ENCODE measurements at places on chromosomes 7 and 10. TPM values are rescaled to one million over a fixed set of nuclear protein-coding genes. Genes with fewer than 3 reads are reported as not detected.
A peak's percentile ranks its signal among the peaks of the same experiment; 100 is the strongest.

UBN2 gene
- 30.6 TPM for total RNA-seq

SEC61G gene
- total RNA-seq: 109 TPM

- DNase-seq: no peak
- no peaks in the 10 kb centered on the region for H3K36me3 ChIP-seq
- no peaks in the 10 kb centered on the region for H3K27me3 ChIP-seq
- no peak overlapping the region for H3K27ac ChIP-seq
Observed at GRCh38 chr7:51613911-51614357, 297.3 kb upstream of the COBL start.

ACADSB gene
- 25.5 TPM for total RNA-seq

GRCh38 chr7:17674166-17674942 is 265.9 kb downstream of the SNX13 start:
- H3K4me1 ChIP-seq: no peaks in the 10 kb centered on the region
- no peaks in the 10 kb centered on the region for H3K36me3 ChIP-seq
- H3K4me3 ChIP-seq: no peak overlapping the region
- H3K27me3 ChIP-seq: no peaks in the 10 kb centered on the region
- H3K27ac ChIP-seq: no peak overlapping the region

NEUROG3 gene
- not detected for total RNA-seq

GRCh38 chr7:155809947-155810769 is 2.1 kb downstream of the SHH start:
- no peak for DNase-seq
- no peaks in the 10 kb centered on the region for H3K36me3 ChIP-seq
- no peak overlapping the region for H3K27ac ChIP-seq
- no peaks in the 10 kb centered on the region for H3K27me3 ChIP-seq

DNA sequence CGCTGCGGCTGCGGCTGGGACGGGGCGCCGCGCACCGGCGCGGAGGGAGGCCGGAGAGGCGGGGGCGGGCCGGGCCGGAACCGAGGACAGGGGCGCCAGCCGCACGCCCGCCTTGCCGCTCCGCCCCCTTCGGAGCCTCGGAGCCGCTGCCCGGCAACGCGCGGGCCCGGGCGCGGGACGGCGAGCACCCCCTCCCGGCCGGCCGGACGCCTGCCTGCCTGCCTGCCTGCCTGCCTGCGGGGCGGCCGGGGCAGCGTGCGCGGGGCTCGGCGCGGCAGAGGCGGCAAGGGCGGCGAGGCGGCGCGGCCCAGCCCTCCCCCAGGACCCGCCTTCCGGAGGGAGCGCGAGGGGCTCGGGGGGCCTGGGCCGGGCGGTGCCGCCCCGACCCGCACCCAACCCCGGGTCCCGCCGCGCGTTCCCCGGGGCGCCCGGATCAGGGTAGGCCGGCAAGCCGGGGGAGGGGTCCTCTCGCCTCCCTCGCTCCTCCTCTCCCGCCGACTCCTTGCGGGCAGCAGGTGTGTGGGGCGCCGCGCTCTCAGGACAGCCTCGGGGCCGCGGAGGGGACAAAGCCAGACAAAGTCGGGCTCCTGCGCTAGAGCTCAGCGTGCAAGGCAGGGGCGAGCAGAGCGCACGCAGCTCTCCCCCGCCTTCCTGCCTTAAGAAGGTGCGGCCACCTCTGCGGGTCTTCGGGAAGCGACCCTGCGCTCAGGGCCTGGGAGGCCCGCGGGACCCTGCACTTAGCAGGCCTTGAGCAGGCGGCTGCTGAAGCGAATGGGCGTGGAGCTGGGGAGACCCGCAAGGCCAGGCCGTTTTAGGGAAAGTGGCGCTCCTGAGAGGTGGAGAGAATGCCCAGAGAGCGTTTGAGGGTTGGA is at the start of gene KIAA1549:
KIAA1549 (minus strand) TSS at position 58 of the 872 bp plus-strand sequence. CDS start 120 bp downstream, outside the sequence.
- no peaks in the 10 kb centered on the region for H3K4me1 ChIP-seq
- peak within 1 kb of the TSS; percentile 91 for H3K4me3 ChIP-seq
- no peaks in the 10 kb centered on the region for H3K27me3 ChIP-seq
- no peaks in the 10 kb centered on the region for H3K36me3 ChIP-seq
- no peak within 1 kb of the TSS for H3K27ac ChIP-seq
- DNase-seq: peak; percentile 65

- H3K4me1 ChIP-seq: no peaks in the 10 kb centered on the region
- no peak for DNase-seq
- H3K36me3 ChIP-seq: peaks cover 4% of the 10 kb centered on the region
- no peaks in the 10 kb centered on the region for H3K27me3 ChIP-seq
Observed at GRCh38 chr10:92506336-92506735, 67.6 kb downstream of the IDE start.

- no peak for DNase-seq
- H3K27me3 ChIP-seq: no peaks in the 10 kb centered on the region
- H3K4me3 ChIP-seq: no peak overlapping the region
- peaks cover 17% of the 10 kb centered on the region for H3K36me3 ChIP-seq
- H3K27ac ChIP-seq: no peak overlapping the region
- H3K4me1 ChIP-seq: no peaks in the 10 kb centered on the region
Observed at GRCh38 chr10:13143766-13144165, 17.6 kb upstream of the MCM10 start.

SEMA3E gene
- 35.0 TPM for total RNA-seq

DNA sequence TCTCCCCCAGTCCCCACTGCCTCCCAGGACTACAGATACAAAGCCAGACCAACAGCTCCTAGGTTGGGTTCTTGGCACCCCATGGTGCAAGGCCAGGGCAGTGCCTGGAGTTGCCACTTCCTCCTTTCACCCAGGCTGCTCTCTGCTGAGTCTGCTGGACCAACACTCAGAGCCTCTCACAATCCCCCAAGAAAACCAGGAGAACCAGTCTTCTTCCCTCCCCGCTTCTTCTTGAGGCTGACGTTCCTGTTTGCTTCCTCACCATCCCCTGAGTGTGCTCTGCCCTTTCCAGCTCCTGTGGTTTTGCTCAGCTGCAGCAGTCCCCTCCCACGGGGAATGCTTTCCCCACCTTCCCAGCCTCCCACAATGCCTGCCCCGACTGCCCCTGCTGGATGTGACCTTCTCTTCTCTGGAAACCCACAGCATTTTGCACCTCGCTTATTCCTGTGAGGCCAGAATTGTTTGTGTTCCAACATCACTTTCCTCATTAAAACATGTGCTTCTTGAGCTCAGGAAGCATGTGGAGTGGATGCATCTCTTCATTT is 89.9 kb downstream of the GOLGA7B start:
- no peaks in the 10 kb centered on the region for H3K36me3 ChIP-seq
- H3K27ac ChIP-seq: no peak overlapping the region
- H3K27me3 ChIP-seq: no peaks in the 10 kb centered on the region
- no peak overlapping the region for H3K4me3 ChIP-seq
- H3K4me1 ChIP-seq: no peaks in the 10 kb centered on the region

DNA sequence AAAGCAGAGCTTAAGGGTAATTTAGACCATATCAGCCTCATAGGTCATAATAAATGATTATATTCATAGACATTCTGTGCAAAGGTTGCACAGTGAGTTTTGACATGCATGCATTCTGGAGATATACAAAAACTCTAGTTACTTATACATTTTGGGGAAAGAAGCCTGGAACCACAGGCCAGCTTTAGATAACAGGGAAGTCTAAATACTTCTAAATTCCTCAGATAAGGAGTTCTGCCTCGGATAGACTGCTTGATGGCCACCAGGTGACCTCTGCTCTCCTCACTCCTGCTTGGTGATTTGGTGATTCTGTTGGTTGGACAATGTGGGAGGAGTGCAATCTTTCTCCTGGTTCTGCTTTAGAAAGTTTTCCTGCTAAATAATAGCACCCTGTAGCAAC is 77.9 kb downstream of the SGMS1 start:
- H3K4me1 ChIP-seq: peaks cover 2% of the 10 kb centered on the region
- H3K4me3 ChIP-seq: no peak overlapping the region
- DNase-seq: no peak
- H3K27ac ChIP-seq: no peak overlapping the region

WAC gene
- 149 TPM for total RNA-seq

H2BK1 gene
- total RNA-seq: not detected

FKBP6 gene
- total RNA-seq: not detected

DNA sequence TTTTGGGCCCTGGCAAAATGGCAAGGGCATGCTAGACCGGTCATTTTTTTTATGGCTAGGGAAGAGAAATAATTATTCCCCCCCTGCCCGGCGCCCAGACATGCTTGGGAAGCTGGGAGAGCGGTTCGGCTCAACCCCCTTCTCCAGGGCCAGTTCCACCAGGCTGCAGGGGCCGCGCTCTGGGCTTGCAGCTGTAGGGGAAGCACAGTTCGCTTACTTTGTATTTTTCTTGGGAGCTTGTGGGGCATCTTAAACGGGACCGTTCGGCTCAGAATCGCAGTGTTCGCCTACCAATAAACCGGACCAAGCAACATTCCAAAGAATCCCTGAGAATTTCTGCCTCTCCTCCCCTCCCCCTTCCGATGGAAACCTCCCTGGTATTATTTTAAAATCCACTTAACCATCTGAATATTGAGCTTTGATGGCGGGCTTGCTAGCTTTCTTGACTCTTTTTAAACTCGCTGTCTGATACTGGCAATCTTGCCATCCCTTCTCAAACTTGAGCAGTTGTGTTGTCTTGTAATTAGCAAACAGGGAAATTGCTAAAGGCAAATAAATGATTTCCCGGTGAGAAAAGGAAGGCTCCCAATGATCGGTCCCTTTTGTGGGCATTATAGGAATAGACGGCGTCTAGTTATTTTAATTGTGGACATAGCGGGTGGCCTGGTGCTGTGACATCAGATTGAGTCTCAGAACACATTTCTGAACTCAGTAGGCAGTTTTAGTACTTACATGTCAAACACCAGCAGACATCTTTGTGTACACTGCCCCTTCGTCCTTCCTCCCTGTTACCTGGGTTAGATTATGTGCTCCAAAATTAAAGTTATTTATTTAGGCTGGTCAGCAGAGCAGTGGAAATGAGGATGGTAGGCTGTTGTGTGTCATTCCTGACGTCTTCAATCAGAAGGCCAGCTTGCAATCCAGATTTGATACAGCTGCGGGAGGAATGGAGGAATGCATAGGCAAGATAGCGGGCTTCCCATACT is 3.4 kb downstream of the TCF7L2 start:
- no peaks in the 10 kb centered on the region for H3K27me3 ChIP-seq
- DNase-seq: peak; percentile 64
- no peaks in the 10 kb centered on the region for H3K36me3 ChIP-seq
- H3K4me1 ChIP-seq: peaks cover 2% of the 10 kb centered on the region
- H3K27ac ChIP-seq: no peak overlapping the region

LIPF gene
- not detected for total RNA-seq

GRCh38 chr7:235576-236395 is 43.4 kb downstream of the FAM20C start:
- peak; percentile 85 for DNase-seq
- H3K36me3 ChIP-seq: no peaks in the 10 kb centered on the region
- H3K27me3 ChIP-seq: no peaks in the 10 kb centered on the region
- peak overlapping the region; percentile 20 for H3K27ac ChIP-seq
- H3K4me3 ChIP-seq: no peak overlapping the region
- H3K4me1 ChIP-seq: no peaks in the 10 kb centered on the region

DNA sequence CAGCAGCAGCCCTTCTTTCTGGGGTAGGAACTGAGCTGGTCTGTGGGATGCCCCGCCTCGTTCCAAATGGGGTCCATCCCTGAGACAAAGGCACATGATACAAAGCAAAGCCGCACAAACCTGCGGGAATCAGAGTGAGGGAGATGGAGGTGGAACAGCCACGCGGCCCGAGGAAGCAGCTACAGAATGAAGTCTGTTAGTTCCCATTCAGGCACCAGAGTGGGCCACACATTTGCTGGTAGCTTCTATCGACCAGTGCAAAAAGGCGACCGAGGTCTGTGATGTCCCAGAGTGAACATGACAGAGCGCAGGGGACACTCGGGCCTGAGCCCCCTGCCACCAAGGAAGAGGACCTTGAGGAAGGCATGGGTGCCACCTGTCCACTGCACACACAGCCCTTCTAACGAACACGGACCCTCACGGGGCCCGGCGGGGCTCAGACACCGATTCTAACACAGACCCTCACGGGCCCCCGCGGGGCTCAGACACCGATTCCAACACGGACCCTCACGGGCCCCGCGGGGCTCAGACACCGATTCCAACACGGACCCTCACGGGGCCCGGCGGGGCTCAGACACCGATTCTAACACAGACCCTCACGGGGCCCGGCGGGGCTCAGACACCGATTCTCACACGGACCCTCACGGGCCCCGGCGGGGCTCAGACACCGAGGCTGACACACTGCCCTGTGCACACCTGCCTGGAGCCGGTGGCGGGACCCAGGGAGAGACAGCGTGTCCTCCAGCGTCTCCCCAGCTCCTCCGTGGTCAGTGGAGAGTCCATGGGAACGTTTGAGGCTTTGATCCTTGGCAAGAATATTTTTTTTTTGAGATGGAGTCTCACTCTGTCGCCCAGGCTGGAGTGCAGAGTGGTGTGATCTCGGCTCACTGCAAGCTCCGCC is 32.8 kb upstream of the FAM20C start:
- no peaks in the 10 kb centered on the region for H3K4me1 ChIP-seq
- no peaks in the 10 kb centered on the region for H3K27me3 ChIP-seq
- no peak overlapping the region for H3K4me3 ChIP-seq
- no peak overlapping the region for H3K27ac ChIP-seq
- DNase-seq: peak; percentile 83
- no peaks in the 10 kb centered on the region for H3K36me3 ChIP-seq

CFAP70 gene
- 2.4 TPM for total RNA-seq

DNA sequence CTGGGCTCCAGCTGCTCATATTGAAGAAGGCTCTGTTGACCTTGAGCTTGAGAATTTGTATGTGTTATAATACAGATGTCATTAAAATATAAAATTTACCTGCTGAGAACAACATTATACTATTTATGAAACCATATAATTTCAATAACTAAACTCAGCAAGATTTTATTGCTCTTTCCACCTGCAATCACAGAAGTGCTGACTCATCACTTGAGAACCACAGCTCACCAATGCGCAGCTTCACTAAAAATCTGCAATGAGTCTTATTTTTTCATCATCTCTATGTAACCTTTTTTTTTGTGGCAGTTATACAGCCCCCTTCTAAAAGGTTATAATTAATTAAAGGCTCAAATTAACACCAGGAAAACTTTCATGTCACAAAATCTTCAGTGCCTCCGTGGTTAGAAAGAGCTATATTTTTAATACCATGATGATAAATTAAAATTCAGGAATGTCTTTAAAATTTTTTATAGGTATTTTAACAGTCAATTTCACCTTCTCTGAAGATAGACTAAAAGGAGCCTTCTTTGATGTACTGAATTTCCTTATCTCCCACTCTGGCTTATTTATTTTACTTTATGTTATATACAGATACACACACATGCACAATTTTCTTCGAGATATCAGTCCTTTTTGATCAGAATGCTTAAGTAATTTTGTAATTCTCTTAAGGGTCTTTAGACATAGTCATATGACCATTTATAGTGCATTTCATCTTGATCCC is 102.7 kb downstream of the EVX1 start:
- no peaks in the 10 kb centered on the region for H3K36me3 ChIP-seq
- no peak for DNase-seq
- no peak overlapping the region for H3K4me3 ChIP-seq
- no peak overlapping the region for H3K27ac ChIP-seq
- no peaks in the 10 kb centered on the region for H3K4me1 ChIP-seq

ARPC1A gene
- total RNA-seq: 99.9 TPM

HIF1AN gene
- 35.8 TPM for total RNA-seq

UPP1 gene
- total RNA-seq: 30.4 TPM

ACTL6B gene
- not detected for total RNA-seq

- no peaks in the 10 kb centered on the region for H3K4me1 ChIP-seq
- no peaks in the 10 kb centered on the region for H3K27me3 ChIP-seq
- no peak for DNase-seq
- H3K4me3 ChIP-seq: no peak overlapping the region
- H3K36me3 ChIP-seq: no peaks in the 10 kb centered on the region
- H3K27ac ChIP-seq: no peak overlapping the region
Observed at GRCh38 chr7:36019980-36020379, 133.1 kb upstream of the EEPD1 start.

OPN4 gene
- not detected for total RNA-seq

- H3K27ac ChIP-seq: no peak overlapping the region
- no peak for DNase-seq
- H3K4me1 ChIP-seq: no peaks in the 10 kb centered on the region
- no peak overlapping the region for H3K4me3 ChIP-seq
Observed at GRCh38 chr10:109887243-109887642, 36.1 kb downstream of the XPNPEP1 start.

All from aorta (tissue), 5 donors.